ENCODE measurements at places on chromosomes 12 and 14. TPM values are rescaled to one million over a fixed set of nuclear protein-coding genes. Genes with fewer than 3 reads are reported as not detected.

The IRAK3 gene
- 0.16 TPM for total RNA-seq

The TAS2R9 gene
- not detected for total RNA-seq

The RD3L gene
- not detected for total RNA-seq

The REC8 gene
- total RNA-seq: 2.6 TPM

The AKAP3 gene
- total RNA-seq: 0.18 TPM

The BBS10 gene
- total RNA-seq: 4.9 TPM

The PROX2 gene
- not detected for total RNA-seq

The CLEC2A gene
- total RNA-seq: not detected

The MRPL52 gene
- 198 TPM for total RNA-seq

The STXBP6 gene
- total RNA-seq: 1.9 TPM

The PRH2 gene
- total RNA-seq: not detected

The KRT78 gene
- not detected for total RNA-seq

The TRHDE gene
- total RNA-seq: 0.23 TPM

The TAS2R8 gene
- not detected for total RNA-seq

The NDRG2 gene
- 2.1 TPM for total RNA-seq

The FGFR1OP2 gene
- total RNA-seq: 27.0 TPM

The IL31 gene
- total RNA-seq: not detected

The GDF3 gene
- total RNA-seq: not detected

The DLGAP5 gene
- total RNA-seq: 32.0 TPM

The FOXM1 gene
- 94.4 TPM for total RNA-seq

The TTC6 gene
- 0.58 TPM for total RNA-seq

The CLEC1A gene
- total RNA-seq: not detected

The SLC8A3 gene
- not detected for total RNA-seq

The CAPZA3 gene
- total RNA-seq: not detected

The HSPA2 gene
- total RNA-seq: 35.4 TPM

The KERA gene
- total RNA-seq: not detected

The RAD51B gene
- total RNA-seq: 4.1 TPM

The PDE3A gene
- 4.3 TPM for total RNA-seq

The TMEM229B gene
- total RNA-seq: 0.17 TPM

The IPO4 gene
- 88.2 TPM for total RNA-seq

The TAPBPL gene
- total RNA-seq: 3.6 TPM

The NUAK1 gene
- total RNA-seq: 8.8 TPM

The ATG14 gene
- 5.1 TPM for total RNA-seq

The PA2G4 gene
- 303 TPM for total RNA-seq

The DPF3 gene
- 0.22 TPM for total RNA-seq

The ERBB3 gene
- total RNA-seq: 1.6 TPM

The KLRD1 gene
- total RNA-seq: not detected

The TAS2R31 gene
- total RNA-seq: 0.28 TPM

The RASAL1 gene
- total RNA-seq: 0.45 TPM

The ANAPC5 gene
- 85.4 TPM for total RNA-seq

The SLCO1B3 gene
- total RNA-seq: 14.9 TPM

The UNG gene
- total RNA-seq: 88.4 TPM

The ZNF705A gene
- not detected for total RNA-seq

The GSC gene
- total RNA-seq: 0.24 TPM

The GSG1 gene
- total RNA-seq: 0.35 TPM

The CCDC177 gene
- 0.02 TPM for total RNA-seq

The OAS3 gene
- total RNA-seq: 24.6 TPM

The ASB2 gene
- total RNA-seq: 3.5 TPM
